H1 (cell line): ENCODE measurements at places on chromosomes 11 and 22. TPM values are rescaled to one million over a fixed set of nuclear protein-coding genes. Genes with fewer than 3 reads are reported as not detected.
A peak's percentile ranks its signal among the peaks of the same experiment; 100 is the strongest.

- H3K4me1 ChIP-seq = peaks cover 2% of the 10 kb centered on the region; the same call in 1 of the 2 replicates
- no peaks in the 10 kb centered on the region for H3K36me3 ChIP-seq
- DNase-seq = no peak
- H3K27ac ChIP-seq = no peak overlapping the region
These were observed 924 bp downstream of the YPEL1 start for GRCh38 chr22:21734540-21735199.

GRCh38 chr11:12028303-12028702 is 19.9 kb upstream of the DKK3 start:
- no peaks in the 10 kb centered on the region for H3K27me3 ChIP-seq
- H3K36me3 ChIP-seq = no peaks in the 10 kb centered on the region
- no peak for DNase-seq
- no peak overlapping the region for H3K4me3 ChIP-seq
- no peaks in the 10 kb centered on the region for H3K4me1 ChIP-seq

DNA sequence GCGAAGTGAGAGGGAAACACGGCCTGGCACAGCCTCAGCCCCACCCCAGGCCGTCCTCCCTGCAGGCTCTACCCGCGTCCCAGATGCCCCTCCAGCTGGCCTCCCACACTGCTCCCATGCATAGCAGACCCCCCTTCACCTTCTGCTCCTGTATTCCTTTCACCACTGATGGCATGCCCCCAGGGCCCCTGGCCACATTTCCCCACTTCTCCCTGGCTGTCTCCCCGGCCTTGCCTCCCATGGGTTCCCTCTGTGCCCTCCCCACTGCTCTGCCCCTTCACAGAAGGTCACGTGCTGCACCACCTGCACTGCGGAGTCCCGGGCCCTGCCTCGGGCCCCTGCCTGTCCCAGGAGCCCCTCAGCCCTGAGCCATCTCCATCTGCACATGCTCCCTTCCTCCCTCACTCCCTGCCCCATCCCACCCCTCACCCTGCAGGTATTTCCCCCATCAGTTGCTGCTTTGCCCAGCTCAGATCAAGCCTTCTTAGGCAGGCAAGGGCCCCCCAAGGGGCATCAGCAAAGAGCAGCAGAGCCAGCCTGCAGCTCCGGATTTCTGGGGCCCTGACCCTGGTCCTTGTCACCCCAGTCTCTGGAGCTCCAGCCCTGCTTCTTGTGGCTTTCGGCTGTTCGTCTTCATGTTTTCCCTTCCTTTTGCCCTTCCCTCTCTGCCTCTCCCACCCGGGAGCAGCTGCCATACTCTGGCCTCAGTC is 46.4 kb downstream of the GAB4 start:
- no peaks in the 10 kb centered on the region for H3K4me1 ChIP-seq
- H3K27me3 ChIP-seq = no peaks in the 10 kb centered on the region; the same call in 1 of the 2 replicates
- no peak overlapping the region for H3K4me3 ChIP-seq
- peak; percentile 11 for DNase-seq
- no peak overlapping the region for H3K27ac ChIP-seq
- H3K36me3 ChIP-seq = no peaks in the 10 kb centered on the region

DNA sequence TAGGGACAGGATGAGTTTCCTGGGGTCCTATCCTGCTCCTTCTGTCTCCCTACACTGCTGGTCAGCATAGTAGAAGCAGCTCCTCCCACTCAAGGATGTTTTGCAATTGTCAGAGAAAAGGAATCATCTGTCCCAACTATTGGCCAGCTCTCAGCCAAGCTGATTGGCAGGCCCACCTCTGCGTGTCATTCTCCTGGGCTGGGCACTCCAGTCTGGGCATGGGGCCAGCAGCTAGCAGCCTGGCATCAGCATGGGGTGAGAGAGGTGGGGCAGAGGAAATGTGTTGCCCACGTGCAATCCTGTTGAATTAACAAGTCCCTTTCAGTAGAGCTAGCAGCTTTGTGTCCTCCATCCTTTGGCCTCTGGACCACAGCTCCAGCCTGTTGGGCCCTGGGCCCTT is 14.1 kb downstream of the ANKK1 start:
- no peak for DNase-seq
- H3K36me3 ChIP-seq = no peaks in the 10 kb centered on the region
- no peaks in the 10 kb centered on the region for H3K4me1 ChIP-seq

The NOX4 gene
- 2.3 and 2.7 TPM in 2 replicates for total RNA-seq

- H3K27me3 ChIP-seq = no peaks in the 10 kb centered on the region
- peak overlapping the region; percentile 20; the same call in 1 of the 2 replicates for H3K4me3 ChIP-seq
- no peak for DNase-seq
- no peaks in the 10 kb centered on the region for H3K36me3 ChIP-seq
- H3K4me1 ChIP-seq = peaks cover 23% of the 10 kb centered on the region
These were observed 109.4 kb upstream of the KIRREL3 start for GRCh38 chr11:127109796-127110480.

The POU2AF1 gene
- not detected in 2 replicates for total RNA-seq

The LUZP2 gene
- total RNA-seq = 1.1 and 1.5 TPM in 2 replicates

- no peaks in the 10 kb centered on the region for H3K36me3 ChIP-seq
- DNase-seq = no peak
- H3K4me3 ChIP-seq = no peak overlapping the region
- no peaks in the 10 kb centered on the region for H3K4me1 ChIP-seq
These were observed 163.2 kb upstream of the NARS2 start for GRCh38 chr11:78737891-78738290.

The MS4A7 gene
- total RNA-seq = not detected in 2 replicates
